ENCODE measurements at places on chromosomes 7 and 10.
A peak's percentile ranks its signal among the peaks of the same experiment; 100 is the strongest.

GRCh38 chr7:129494041-129494440 is 8.3 kb upstream of the SMKR1 start:
- no peak for DNase-seq

DNA sequence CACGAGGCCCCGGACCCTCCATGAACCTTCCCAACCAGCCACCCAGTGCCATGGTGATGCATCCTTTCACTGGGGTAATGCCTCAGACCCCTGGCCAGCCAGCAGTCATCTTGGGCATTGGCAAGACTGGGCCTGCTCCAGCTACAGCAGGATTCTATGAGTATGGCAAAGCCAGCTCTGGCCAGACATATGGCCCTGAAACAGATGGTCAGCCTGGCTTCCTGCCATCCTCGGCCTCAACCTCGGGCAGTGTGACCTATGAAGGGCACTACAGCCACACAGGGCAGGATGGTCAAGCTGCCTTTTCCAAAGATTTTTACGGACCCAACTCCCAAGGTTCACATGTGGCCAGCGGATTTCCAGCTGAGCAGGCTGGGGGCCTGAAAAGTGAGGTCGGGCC is 90.6 kb upstream of the PDCD4 start:
- DNase-seq, result no peak

GRCh38 chr10:13788711-13789447 is 202.1 kb downstream of the PRPF18 start:
- no peak for DNase-seq

DNA sequence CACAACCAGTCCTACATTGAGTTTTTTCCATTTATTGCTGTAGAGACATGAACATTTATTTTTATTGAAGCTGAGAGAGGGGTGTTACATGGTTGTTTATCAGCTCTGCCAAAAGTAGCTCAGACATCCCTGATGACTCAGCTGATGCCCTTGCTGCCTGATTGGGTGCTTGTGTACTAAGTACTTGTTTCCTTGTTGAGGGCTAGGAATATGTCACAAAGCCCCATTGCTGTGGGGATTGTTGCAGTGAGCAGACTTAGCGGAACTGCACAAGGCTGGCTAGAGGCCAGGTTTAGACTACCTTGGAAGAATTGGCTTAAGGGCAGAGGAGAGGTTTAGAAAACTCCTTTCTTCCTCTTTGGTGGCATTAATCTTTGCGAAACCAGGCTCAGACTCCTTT is 110.6 kb downstream of the AUTS2 start:
- DNase-seq, result no peak

DNA sequence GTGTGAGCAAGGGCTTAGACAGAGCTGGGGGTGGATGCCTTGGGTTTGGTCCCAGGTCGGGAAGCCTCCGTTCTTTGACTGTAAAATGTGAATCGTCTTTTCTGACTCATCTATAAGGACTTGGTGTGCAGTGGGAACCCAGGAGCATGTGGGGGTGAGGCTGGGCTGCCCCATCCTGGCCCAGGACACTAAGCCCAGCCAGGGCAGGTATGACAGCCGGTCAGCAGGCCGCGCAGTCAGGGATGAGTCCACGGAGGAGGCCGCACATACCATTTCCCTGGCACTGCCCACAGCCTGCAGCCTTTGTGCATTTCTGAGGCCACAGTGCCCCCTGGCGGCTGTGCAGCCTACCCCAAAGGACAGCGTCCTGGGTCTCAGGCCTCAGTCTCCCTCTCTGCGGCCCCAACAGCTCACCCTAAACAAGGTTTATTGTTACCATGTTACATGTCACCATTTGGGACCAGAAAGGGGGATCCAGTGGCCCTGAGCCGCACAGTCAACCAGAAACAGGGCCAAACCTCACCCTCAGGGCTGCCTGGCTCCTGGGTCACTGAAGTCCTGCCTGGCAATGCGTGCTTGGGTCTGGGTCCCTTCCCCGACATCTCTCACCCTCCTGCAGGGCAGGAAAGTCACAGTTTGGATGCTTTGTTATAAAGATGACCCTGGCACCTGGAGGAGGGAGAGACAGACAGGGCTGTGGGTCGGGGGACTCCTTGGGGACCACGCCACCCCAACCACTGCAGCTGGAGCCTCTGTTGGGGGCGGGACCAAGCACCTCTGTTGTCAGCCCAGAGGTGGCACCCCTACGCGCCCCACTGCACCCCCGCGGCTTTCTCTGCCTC is 14.4 kb upstream of the SH2B2 start:
- DNase-seq, result peak; percentile 87

GRCh38 chr10:7792541-7792940 is 4.6 kb downstream of the ATP5F1C start:
- no peak for DNase-seq

DNA sequence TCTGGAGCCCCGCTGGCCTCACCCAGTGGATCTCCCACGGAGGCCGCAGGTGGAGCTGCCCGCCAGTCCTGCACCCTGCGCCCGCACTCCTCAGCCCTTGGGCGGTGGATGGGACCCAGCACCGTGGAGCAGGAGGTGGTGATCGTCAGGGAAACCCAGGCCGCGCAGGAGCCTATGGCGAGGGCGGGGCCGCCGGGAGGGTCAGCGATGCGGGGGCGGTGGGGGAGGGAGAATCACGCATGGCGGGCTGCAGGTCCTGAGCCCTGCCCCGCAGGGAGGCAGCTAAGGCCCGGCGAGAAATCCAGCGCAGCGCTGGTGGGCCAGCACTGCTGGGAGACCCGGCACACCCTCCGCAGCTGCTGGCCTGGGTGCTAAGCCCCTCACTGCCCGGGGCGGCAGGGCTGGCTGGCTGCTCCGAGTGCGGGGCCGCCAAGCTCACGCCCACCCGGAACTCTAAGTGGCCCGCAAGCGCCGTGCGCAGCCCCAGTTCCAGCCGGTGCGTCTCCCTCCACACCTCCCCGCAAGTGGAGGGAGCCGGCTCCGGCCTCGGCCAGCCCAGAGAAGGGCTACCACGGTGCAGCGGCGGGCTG is 524.8 kb upstream of the TPK1 start:
- no peak for DNase-seq

DNA sequence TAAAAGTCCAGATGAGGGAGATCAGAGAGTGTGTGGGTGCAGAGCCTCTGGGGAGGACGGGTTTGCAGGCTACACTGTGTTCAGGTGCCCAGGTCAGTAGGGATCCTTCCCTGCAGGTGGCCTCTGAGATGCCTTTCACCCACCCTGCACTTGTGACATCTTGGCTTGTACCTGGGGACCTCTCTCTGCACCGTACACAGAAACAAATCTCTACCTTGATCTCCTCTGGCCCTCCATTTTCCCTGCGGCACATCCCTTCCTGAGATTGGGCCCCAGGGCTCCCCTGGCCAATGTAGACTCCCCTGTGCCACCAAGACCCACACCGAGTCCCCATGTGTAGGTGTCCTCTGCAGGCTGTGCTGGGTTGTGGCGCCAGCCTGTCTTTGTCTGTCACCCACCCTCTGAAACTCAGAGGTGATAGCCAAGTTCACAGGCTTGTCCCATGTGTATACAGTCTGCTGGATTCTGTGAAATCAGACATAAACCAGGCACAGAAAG is 140.6 kb downstream of the PTPN20 start:
- no peak for DNase-seq

GRCh38 chr7:95004618-95005247 is 97.3 kb downstream of the PPP1R9A start:
- no peak for DNase-seq

DNA sequence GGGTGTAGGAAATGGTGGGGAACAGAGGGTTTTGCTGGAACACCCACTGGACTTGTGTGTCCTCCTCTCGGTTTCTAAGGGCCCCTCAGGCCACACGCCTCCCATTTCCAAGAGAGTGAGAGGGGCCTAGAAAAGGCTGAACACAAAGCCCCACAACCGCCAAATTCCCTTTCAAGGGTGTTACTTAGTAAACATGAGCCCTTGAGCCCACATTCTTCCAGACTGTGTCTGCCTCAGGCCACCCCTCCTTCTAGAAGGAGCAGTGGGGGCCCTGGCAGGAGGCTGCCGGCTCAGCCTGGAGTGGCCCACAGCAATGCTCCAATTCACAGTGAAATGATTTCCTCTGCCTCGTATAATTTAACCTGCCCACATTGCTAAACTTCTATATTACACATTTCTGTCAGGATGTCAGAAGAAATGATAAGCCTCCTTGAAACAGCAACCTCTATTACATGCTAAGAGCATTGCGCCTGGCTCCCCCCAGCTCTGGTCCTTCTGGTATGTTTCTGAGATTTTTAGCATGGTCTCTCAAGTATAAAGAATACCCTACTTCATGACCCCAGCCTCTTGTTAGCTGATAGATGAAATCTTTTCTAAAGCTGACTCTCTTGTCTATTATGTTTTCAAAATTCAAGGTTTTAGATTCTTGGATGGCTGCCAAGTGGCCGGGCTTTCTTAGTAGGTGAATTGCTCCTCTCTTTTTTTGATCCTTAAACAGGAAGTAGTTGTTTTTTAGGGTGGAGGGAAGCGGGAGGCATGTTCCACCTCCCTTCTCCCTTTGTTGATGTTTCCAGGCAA is 673.9 kb upstream of the GALNT17 start:
- DNase-seq, result no peak

- DNase-seq, result no peak
These were observed 73.9 kb downstream of the AGMO start for GRCh38 chr7:15487896-15488295.

DNA sequence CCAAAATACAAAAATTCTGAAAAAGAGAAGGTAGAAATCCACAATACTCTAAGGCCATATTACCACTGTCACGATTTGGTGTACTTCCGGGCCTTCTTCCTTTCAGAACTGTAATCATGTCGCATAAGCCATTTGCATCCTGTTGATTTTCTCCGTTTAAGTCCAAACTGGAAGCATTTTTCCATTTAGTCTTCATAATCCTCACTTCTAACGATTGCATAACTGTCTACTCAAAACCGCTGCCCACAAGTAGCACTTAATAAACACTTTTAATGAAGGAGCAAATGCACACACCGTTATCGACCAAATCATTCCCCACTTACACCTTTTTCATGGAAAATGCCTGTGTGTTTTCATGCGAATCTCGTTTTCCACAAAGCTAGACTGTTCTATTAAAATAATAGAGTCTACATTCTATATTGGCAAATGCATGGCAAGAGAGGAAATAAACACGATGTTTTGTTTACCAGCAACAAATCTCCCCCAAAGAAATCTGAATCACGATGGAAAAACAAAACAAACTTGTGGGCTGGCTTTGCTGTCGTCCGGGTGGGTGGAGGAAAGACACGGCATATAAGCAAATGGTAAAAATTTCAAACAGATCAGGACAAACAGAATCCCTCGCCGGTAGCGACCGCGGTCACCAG is 1.0 kb downstream of the ATE1 start:
- no peak for DNase-seq

- DNase-seq, result no peak
These were observed 181.5 kb upstream of the PDE1C start for GRCh38 chr7:32251659-32252058.

- no peak for DNase-seq
These were observed 935 bp upstream of the ZNF736 start for GRCh38 chr7:64312826-64313225.

GRCh38 chr10:49268185-49268584 is 30.8 kb upstream of the C10orf71 start:
- DNase-seq, result no peak

- no peak for DNase-seq
These were observed 293.3 kb downstream of the USP6NL start for GRCh38 chr10:11317936-11318670.

- no peak for DNase-seq
These were observed 5.4 kb upstream of the INPP5A start for GRCh38 chr10:132532179-132532578.

GRCh38 chr10:5561704-5562645 is 37.2 kb downstream of the CALML3 start:
- DNase-seq, result no peak

DNA sequence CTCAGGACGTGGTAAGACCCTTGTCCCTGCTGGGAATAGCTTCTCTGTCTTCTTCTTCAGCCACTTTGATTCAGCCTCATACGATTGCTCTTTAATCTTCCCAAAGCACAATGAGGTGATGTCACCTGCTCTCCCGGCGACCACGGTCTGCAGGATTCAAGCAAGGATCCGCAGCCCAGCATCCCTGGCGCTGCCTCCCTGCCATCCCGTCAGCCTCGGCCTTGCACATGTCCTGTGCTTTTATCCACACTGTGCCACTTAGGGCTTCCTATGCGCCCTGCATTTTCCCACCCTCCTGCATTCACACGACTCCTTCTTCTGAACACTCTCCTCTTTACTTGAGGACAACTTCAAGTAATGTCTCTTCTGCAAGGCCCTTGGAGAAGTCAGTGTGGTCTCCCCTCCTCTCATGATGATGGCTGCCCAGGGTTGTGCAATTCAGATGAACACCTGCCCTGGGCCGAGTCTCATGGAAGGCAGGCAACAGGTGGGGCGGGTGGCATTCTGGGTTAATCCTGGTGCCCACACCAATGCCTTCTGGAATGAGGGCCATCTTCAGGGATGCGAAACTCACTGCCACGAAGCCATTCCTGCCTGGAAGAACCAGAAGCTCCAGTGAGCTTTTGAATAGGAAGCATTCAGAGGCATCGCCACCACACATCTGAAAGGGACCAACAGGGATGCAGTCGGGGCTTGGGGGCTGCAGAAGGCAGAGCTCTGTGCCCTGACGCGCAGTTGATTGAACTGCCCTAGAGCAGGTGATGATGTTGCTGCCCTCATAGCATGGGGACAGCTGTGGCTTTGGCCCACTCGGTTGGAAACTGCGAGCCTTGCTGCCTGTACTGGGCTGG is 287.5 kb downstream of the GLRX3 start:
- DNase-seq, result no peak

DNA sequence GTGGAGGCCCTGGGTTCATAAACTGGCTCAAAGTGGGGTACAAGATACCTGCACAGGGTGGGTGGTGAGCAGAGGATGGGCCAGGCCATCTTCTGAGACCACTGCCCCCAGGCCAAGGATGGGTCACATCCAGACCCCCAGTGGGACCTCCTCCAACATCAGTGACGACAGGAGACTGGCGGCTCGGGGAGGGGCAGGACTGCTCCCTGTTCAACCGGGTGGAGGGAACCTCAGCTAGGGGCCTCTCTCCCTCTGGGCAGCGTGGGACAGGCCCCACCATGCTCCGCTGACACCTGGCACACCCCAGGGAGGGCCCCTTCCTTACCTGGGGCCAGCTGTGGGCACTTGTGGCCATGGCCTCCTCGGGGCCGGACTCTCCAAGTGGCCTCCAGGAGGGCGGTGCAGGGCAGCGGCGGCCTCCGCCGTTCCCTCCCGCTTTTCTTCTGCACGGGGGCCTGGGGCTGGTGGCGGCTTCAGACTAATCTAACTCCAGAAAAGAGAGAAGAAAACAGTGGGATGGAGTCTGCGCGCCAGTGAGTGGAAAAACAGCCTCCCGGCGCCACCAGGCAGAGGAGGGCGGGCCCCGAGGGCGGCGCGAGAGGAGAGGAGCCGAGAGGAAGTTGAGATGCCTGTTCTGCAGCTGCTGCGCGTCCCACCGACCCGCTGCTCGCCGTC is at the start of gene CALHM2:
Gene CALHM2, minus strand, starts transcription at position 540 of the 675 bp plus-strand sequence. CDS start 2,429 bp downstream, outside the sequence.
- peak; percentile 80 for DNase-seq

- no peak for DNase-seq
These were observed 32.1 kb upstream of the NMT2 start for GRCh38 chr10:15200626-15201025.

DNA sequence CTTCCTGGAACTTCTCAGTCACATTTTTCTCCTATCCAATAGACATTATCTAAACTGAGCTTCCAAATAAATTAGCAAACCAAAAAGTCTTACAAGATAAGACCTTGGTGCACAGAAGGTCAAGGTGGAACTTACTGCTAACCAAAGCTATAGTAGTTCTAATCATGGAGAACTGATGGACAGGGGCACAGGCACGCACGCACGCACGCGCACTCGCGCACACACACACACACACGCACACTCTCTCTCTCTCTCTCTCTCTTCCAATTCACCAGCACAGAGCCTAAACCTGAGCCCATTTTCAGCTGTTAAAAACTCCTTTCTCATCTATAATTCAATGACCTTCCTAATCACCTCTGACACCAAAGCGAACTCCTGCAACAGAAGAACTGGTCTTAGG is 7.5 kb downstream of the FGFR2 start:
- DNase-seq, result no peak

All from ecto neural progenitor cell (in vitro differentiated cells).